ENCODE measurements at places on chromosomes 4 and X.

DNA sequence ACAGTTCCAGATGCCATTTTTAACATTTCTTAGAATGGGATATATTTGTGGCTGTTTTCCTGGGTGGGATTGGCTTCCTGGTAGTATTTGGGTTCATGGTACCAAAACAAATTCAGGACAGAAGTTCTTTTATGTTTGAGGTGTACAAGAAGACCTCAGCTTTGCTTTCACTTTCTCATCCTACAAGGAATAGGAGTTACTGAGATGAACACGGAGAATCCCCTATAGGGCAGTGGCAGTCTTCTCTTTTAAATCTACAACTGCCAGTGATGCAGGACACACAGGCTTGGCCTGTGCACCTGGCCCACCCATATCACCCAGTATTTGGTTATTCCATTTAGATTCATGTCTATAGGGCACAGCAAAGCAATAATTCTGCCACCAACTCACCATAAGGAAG lies 35.2 kb downstream of the SLC10A7 start:
- no peak for DNase-seq

GRCh38 chr4:155367608-155368007 lies 9.2 kb downstream of the MAP9 start:
- no peak for DNase-seq

GRCh38 chrX:87475793-87476192 lies 41.8 kb upstream of the KLHL4 start:
- no peak for DNase-seq

DNA sequence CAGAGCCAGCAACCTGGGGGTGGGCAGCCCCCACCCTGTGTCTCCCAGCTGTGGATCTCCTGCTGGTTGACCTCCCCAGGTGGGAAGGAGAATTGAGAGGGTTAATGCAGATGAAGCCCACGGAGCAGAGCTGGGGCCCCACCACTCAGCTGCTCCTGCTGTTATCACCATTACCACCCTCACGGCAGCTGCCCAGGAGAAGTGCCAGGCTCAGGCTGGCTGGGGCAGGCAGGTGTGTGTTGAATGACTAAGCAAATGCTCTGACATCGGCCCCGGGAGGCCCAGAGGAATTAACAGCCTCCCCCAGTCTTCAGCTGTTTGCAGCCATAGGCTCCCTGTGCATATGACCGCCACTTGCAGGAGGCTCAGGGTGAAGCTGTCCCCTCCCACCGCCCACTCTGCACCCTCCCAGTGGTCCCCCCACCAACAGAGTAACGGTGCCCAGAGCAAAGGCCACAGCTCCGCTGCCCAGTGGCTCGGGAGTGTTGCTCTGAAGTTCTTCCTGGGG lies 133.8 kb downstream of the CPZ start:
- DNase-seq, result no peak

DNA sequence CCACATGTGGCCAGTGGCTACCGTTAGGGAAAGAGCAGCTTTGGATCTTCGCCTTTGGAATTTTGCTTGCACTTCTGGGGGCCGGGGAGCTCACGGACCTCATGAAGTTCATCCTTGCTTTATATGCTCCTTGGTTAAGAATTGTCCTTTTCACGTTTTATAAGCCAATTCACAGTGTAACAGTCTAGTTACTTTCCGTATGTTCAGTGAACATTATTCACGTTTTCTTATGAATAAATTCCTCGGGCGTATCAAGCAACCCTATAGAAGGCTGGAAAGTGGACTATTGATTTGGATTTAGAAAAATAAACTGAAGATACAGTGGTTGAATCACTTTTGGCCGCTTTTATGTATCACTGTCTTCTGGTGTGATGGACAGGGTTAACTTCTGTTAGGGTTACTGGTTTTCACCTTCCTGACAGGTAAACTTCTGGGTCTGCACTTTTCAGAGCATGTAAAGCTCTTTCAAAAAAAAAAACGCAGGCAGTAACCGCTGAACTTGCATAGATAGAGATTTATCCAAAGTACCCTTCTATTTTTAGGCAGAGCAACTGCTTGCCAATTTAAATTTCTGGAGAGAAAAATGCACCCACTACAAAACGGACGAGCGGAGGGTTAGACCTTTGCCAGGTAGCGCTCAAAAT lies 569 bp upstream of the PDLIM5 start:
- no peak for DNase-seq

GRCh38 chr4:55393461-55394320 lies 2.1 kb upstream of the TMEM165 start:
- DNase-seq, result no peak

- no peak for DNase-seq
These were observed 101.2 kb downstream of the FAM13A start for GRCh38 chr4:88955580-88956380.

DNA sequence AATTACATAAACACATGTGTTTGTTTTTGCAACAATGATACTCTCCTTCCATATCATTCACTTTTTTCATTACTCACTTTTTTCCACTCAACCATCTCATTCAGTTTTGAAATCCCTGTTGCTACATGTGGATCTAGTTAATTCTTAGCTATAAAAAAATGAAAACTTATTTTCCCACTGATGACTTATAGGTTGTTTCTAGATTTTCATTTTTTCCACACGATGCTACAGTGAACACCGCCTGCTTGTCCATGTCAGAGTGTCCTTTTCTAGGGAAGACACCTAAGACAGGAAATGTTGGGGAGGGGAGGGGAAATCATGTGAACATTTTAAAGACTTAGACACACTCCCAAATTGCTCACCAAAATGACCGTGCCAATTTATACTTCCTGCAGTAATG lies 70.2 kb downstream of the SUPT20HL2 start:
- no peak for DNase-seq

GRCh38 chrX:40004921-40005291 lies 92.9 kb downstream of the BCOR start:
- DNase-seq, result no peak

- DNase-seq, result no peak
These were observed 1.8 kb downstream of the IDH3G start for GRCh38 chrX:153792368-153792767.

- DNase-seq, result no peak
These were observed 202.1 kb downstream of the PRDM5 start for GRCh38 chr4:120720354-120720934.
